Activated naive CD4-positive, alpha-beta T cell treated with anti-CD3 and anti-CD28 coated beads, Interleukin-2, amount 50 U/mL, for 72 hours (primary cell): ENCODE measurements at places on chromosomes 6 and 20.

GRCh38 chr6:43024436-43024835 lies 3.0 kb downstream of the RRP36 start:
- no peak for DNase-seq

DNA sequence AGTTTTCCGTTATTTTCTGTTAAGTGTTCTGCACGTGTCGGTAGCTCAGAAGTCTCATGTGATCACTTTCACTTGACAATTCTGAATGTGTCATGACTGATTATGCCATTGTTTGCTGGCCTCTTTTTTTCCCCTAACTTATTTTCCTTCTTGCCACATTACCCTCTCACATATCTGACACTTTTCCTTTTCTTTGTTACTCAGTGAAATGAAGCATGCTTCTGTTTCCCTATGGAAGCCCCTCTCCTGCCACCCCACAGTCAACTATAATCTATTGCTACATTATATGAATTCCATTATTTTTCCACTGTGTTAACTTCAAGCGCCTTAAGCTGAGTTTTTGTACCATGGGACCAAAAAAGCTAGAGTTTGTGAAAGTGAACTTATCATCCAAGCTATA lies 531.6 kb upstream of the HS3ST5 start:
- no peak for DNase-seq

DNA sequence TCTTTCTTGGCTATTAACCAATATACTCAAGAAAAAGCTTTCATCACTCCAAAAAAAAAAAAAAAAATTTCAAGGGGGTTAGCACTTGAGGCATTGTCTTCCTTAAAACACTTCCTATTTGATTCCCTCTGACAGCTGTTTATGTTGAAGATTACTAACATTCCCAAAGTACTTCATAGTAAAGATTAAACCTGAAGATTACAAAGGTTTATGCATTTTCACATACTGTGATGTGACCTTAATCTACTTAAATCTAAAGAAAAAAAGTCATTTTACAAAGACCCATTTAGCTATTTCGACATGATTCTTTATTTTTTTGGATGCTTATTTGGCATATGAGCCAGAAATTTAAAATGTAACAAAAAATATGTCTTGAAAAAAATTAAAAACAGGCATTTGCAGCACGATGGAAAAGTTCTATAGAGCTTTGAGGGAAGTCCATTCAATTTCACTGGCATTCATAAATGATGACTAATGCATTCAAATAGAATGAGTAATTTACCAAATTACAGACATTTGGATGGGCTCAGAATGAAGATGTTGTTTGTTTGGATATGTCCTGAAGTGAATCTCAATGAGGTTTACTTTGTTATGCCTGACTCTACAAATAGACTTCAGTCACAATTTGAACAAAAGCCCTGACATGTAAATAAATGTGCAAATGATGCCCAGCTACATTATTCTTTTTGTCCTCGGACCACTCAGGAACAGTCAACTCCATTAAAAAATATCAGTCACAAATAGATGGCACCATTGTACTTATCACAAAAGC lies 674.6 kb upstream of the MARCKS start:
- DNase-seq: no peak

DNA sequence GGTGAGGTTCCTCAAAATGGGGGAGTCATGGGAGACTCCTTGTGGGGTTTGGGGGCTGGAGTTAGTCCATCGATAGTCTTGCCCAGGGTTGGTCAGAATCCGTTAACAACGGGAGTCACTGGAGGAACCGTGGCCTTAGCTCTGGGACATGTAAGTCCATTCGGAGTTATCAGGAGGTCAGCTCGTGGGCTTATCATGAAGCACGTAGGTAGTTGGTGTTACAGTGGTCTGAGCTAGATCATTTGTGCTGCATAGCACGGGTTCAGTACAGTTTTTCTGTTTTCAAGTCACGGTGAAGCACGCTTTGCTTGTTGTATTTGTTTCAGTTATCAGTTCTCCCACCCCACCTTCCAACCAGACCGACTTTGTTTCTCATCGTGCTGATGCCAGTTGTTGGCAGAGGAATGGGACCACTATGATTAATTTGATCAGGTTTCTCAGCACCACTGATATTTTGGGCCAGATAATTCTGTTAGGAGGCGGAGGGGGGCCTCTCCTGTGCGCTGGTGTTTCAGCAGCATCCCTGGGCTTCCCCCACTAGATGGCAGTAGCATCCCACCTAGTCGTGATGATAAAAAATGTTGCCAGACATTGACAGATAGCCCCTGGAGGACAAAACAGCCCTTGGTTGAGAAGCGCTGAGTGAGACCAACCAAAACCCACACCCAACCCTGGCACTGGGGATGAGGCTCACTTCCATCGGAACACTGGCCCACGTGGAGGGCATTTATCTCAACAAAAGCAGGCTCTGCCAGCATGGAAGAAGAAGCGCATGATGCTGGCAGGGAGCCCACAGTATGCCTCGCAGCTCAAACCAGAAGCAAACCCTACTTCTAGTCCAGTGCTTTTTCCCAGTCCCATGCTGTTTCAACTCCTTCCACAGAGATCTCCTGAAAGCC lies 2.2 kb upstream of the APMAP start:
- peak; percentile 83 for DNase-seq

DNA sequence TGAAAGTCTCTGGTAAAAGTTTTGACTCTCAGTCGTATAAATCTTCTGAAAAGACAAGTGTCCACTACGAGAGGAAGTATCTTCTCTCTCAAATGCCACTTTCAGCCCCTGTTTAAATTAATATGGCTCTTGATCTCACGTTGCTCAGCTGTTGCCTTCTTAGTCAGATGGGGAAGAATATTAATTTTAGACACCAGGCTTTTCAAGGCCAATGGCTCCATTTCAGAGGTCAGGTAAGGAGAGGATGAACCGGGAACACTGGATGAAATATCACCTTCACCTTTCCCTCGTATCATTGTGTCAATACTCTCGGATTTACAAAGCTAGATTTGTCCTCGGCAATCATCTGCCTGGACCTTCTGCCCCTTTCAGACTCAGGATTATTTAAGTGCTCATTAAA lies at the start of gene MYLK4:
MYLK4 (minus strand) TSS at position 91 of the 400 bp plus-strand sequence. CDS start 1,628 bp downstream, outside the sequence.
- no peak for DNase-seq
